ENCODE measurements at places on chromosomes 5 and 9.
A peak's percentile ranks its signal among the peaks of the same experiment; 100 is the strongest.

DNA sequence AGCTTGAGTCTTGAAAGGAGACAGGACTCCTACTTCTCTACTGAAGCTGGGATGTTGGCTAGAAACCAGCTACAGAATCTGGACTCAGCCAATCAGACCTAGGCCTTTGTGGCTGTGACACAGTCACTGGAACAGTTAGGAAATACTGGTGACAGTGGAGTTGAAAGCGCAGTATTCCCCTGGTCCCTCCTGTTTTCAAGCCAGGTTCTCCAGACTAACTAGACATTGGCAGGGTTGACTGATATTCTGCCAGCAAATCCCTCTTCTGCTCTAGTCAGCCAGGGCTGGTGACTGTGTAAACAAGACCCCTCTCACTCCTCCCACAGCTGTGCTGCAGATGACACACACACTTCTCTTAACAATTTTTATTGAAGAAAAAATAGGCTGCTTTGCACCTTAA is 8.7 kb downstream of the SHROOM1 start:
- DNase-seq, result no peak

GRCh38 chr5:67976891-67977601 is 238.5 kb upstream of the PIK3R1 start:
- no peak for DNase-seq

- DNase-seq, result no peak
These were observed 15.5 kb upstream of the CTSL start for GRCh38 chr9:87710443-87710842.

GRCh38 chr9:87816036-87816435 is 66.6 kb upstream of the SPATA31E1 start:
- DNase-seq, result peak; percentile 11

GRCh38 chr9:69945671-69946141 is 97.9 kb upstream of the MAMDC2 start:
- DNase-seq, result no peak

DNA sequence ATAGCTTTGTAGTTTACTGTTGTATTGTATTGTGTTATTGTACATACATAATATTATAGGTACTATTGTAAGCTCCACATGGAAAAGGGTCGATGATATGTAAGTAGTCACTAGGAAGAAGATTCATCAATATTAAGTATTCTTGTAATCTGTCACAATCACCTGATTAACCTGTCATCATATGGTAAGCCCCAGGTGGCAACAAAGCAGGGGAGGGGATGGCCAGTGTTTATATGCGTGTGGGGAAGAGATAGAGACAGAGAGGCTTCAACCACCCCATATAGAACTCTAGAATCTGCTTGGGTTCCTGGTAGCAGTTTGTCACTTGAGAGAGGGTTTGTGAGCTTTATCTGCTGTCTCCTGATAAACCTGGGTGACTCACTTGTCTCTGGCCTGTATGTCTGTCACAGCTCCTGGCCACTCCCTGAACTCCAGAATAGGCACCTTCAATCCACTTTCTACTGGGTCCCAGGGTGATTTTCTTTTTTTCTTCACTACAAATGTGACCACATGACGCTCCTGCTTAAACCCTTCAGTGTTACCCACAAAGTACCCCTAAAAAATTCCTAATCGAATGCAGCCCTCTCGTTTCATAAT is 48.9 kb upstream of the CPEB4 start:
- no peak for DNase-seq

- DNase-seq, result no peak
These were observed 28.3 kb downstream of the ARHGEF28 start for GRCh38 chr5:73654171-73654811.

- no peak for DNase-seq
These were observed 589 bp downstream of the RIC1 start for GRCh38 chr9:5629312-5630080.

GRCh38 chr9:131046093-131046380 is 37.1 kb downstream of the LAMC3 start:
- no peak for DNase-seq

GRCh38 chr9:69816735-69817134 is 3.9 kb upstream of the CFAP95 start:
- DNase-seq, result no peak

- no peak for DNase-seq
These were observed 109.0 kb downstream of the ENTREP1 start for GRCh38 chr9:69433968-69434367.

DNA sequence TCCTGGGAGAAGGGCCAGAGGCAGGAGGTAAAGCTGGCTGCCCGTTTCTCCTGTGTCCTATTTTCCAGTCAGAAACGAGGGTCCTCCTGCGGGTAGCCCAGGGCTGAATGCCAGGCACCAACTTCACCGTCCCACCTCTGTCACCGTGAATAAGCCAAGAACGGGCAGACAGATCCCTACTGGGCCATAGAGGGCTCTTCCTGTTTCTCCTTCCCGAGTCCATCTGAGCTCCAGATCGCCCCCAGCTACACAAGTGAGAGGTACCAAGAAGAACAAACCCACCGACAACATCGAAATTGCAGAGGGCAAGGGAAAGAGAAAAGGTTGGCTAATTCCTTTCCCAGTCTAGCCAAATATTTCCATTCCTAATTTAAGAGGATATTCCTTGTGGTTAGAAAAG is 93.7 kb downstream of the SPOCK1 start:
- DNase-seq, result no peak

GRCh38 chr5:65815161-65815560 is 93.2 kb downstream of the NLN start:
- no peak for DNase-seq

DNA sequence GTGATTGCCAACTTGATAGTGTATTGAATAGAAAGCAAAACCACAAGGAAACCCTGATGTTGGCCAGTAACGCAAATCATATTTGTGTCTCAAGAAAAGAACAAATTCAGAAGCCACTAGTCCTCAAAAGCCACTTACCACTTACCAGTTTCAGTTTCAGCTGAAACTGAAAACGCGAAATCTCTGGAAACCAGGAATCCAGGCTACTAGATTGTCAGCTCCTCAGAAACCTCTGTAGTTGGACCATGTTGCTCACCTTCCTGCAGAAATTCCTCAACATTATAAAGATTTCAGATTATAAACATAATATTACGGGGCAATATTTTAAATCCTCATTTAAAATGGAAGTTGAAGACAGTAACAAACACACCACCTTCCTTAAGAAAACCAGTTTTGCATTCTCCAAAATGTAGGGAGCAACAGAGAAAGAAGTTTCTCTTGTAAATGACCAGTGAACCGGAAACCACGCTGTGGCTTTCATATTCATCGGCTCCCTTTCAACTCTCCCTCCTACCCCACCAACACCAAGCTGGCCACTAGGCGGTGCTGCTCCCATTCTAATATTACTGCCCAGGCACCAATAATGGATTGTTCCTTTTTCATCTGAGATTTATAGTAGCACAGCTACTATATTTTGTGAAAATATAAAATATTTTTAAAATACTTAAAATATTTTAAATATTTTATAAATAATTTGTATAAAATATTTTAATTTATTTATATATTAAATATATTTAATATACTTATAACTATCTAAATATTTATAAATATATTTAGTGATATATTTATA is 8.7 kb upstream of the TMED7 start:
- DNase-seq, result peak; percentile 58

DNA sequence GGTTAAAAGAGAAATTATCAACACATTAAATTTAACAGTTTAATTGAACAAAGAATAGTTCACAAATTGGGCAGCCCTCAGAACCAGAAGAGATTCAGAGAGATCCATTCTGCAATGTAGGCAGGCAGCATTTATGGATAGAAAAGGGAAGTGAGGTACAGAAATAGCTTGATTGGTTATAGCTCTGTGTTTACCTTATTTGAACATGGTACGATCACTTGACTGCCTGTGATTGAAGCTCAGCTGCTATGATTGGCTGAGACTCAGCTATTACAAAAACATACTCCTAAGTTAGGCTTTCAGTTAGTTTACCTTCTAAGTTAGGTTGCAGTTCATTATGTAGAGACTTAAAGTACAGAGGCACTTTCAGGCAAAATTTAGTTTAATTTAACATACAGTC is 7.3 kb downstream of the CNTRL start:
- DNase-seq, result no peak

Measured in SHP77 treated with DMSO at 0.1 percent for 48 hours (cell line).